ENCODE measurements at places on chromosomes 2 and 18.

- DNase-seq: no peak
These were observed at the start of gene PTPRN for GRCh38 chr2:219309278-219309677. TSS of gene PTPRN (minus strand) at chr2:219309401. CDS start at chr2:219309332, 69 bp downstream.

GRCh38 chr2:219155054-219155644, 5.5 kb downstream of the NHEJ1 start:
- DNase-seq: peak; percentile 44

- DNase-seq: no peak
These were observed 11.8 kb downstream of the CYP27C1 start for GRCh38 chr2:127208313-127208712.

- DNase-seq: no peak
These were observed 37.2 kb downstream of the TSHZ1 start for GRCh38 chr18:75247611-75248421.

- no peak for DNase-seq
These were observed 112.8 kb downstream of the CELF4 start for GRCh38 chr18:37452682-37453385.

DNA sequence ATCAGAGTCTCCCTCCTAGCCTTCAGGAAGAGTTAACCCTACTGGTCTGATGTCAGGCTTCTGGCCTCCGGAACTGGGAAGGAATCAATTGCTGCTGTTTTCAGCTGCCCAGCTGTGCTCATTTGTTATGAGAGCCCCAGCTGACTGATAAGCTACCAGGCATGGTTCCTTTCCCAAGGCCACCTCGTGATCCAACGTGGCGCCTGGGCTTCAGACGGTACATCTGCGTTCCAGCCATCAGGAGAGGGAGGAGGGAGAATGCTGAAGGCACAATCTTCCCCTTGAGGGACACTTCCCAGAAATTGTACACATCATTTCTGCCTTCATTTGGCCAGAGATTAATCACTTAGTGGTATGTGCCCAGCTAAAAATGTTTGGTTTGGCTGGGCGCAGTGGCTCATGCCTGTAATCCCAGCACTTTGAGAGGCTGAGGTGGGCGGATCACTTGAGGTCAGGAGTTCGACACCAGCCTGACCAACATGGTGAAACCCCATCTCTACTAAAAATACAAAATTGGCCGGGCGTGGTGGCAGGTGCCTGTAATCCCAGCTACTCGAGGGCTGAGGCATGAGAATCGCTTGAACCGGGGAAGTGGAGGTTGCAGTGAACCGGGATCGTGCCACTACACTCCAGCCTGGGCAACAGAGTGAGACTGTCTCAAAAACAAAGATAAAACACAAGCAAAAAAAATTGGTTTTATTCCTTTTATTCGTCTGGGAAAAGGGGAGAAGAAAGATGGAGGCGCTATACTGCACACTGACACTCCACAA, 10.5 kb upstream of the ARMC9 start:
- no peak for DNase-seq

DNA sequence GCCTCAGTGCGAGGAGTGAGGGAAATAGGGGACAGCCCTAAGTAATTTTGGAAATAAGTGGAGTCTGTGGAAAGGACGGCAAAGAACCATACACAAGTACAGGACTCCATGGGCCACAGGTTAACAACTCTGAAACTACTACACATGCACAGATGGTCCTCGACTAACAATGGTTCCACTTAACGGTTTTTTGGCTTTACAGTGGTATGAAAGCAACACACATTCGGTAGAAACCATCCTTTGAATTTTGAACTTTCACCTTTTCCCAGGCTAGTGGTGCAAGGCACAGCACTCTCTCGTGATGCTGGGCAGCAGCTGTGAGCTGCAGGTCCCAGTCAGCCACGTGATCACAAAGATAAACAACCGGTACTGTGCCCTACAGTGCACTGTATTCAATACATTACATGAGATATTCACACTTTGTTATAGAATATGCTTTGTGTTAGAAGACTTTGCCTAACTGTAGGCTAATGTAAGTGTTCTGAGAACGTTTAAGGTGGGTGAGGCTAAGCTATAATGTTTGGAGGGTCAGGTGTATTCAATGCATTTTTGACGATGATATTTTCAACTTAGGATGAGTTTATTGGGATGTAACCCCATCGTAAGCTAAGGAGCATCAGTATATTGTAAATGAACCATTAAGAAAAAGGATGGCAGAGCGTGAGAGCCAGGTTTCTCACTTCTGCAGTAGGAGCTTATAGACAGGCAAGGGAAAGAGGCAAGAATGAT, 44.6 kb downstream of the TBC1D8 start:
- DNase-seq: no peak

- no peak for DNase-seq
These were observed 1184.9 kb upstream of the ACVR2A start for GRCh38 chr2:146659976-146660375.

DNA sequence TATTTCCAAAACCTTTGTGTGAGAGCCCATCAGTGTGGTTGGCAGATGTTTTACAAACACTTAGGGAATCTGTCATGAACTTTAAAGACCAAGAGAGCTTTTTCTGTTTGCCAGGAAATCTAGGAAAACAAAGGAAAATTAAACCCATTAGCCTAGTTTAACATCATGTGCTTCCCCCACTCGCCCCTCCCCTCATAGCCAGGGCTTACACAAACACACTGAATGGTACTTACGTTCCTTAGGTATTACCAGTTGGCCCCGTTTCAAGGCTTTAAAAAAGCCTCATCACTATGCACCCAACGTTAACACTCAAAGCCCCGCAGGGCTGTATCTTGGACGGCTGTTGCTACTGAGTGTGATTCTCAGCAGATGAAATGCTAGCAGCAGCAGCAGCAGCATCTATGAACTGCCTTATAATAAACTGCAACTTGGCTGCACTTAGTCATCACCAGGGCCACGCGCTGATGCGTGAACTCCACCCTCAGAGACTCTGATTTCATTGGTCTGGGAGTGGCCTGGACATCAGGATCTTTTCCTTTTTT, 20.1 kb upstream of the TTC39C start:
- peak; percentile 25 for DNase-seq

DNA sequence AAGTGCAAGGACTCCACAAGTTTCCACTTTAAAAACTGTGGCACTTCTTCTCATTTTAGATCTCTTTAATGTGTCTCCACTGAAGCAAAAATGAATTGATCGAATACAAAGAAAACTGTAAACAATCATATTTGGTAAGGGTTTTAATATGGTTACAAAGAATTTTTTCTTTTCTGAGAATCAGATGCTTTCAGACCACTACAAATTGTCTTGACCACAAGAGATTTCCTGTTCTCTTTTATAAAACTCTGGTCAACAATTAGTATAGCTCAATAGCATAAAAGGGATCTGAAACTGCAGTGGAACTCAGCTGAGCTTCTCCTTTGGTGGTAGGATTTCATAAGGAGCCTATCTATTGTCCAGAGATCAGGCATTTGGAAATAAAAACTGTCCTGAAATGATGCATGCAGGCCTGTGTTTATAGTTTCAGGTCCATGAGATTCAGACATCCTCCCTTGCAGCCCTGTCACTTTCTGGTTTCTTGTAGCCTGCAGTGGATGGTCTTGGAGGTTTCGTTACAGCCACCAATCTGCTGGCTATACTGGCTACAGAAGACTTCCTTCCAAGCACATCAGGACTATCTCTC, 120.0 kb downstream of the DOCK10 start:
- no peak for DNase-seq

DNA sequence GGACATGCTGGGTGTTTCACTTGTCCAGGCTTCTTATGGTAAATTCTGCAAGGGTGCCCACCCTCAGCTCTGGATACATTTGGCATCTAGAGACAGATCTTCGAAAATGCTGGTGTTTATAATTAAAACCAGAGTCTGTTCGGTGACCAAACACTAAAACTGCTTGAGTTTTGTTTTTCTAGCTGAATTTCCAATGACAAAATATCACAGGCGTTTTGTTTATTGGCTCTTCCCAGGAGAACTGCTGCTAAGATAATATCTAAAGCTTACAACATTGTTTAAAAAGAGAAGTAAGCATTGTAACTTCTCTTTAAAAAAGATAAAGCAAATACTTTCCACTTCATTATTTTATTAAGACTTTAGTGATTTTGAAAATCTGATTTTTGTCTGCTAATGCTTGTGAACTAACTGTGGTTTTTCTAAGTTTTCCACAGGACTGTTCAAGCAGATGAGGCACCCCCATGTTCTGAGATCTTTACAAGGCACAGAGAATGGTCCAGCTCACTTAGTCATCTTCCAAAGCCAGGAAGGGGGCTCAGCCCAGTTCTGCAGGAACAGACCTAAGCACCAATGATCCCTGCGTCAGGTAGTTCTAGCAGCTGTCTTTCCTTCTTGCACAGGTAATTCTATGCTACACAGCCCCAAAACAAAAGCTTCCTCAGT, 94.8 kb upstream of the LTBP1 start:
- no peak for DNase-seq
